ENCODE measurements at places on chromosomes 6 and 20. TPM values are rescaled to one million over a fixed set of nuclear protein-coding genes. Genes with fewer than 3 reads are reported as not detected.

- no peak for DNase-seq
These were observed 15.7 kb downstream of the ERMARD start for GRCh38 chr6:169766921-169767736.

- DNase-seq = no peak
These were observed 206.7 kb downstream of the KIF16B start for GRCh38 chr20:16366529-16366928.

DNA sequence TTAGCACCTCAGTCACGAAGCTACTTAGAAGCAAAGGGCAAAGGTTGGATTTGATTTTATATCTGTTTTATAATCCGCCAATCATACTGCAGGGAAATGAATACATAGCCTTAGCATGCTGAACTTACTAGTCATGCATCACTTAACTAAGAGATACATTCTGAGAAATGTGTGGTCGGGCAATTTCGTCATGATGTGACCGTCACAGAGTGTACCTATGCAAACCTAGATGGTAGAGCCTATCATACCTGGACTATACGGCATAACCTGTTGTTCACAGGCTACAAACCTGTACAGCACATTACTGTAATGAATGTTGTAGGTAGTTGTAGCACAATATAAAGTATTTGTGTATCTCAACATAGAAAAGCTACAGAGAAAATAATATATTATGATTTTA lies 345.2 kb upstream of the RGS17 start:
- DNase-seq = no peak

- DNase-seq = no peak
These were observed 72.9 kb upstream of the SLC22A16 start for GRCh38 chr6:110549277-110549676.

DNA sequence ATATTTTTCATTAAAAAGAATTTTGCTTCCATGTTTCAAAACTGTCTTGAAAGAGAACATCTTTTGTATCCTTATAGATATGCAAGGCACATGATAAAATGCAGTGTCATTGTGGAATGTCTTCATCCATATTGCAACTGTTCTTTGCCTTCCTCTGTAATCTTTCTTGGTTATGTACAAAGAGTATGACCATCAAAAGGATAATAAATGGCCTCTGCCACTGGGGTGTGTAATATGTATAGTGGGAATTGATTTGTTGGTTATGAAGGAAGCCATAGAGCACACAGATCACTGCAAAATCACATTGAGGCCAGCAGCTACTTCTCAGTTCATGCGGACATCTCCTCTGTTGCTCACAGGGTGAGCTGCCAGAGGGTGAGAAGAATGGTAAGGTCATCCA lies 703.5 kb downstream of the TFAP2A start:
- no peak for DNase-seq

DNA sequence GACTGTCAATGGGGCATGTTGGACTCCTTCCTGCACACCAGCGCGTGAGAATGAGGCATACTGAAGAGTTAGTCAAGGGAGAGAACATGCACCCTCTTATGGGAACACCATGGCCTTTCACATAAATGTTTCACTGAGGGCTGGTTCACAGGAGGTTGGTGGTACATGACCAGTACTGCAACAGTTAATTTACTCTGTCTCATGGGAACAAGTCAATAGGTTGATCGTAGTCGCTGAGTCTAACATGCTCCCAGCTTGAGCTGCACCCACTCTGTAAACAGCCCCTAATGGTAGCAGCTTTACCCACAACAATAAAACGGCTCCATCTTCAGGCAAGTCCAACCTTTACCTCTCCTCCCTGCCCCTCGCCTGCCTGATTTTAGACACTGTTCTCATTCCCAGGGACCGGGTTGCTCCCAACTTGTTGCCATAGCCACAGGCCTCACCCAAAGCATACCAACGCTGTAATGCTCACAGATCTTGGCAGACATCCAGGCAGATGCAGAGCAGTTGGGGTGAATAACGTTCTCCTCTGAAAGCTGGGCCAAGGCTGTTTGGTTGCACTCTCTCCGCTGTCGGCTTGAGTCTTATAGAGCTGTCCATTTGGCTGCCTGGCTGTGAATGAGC lies 111.3 kb downstream of the LY86 start:
- DNase-seq = no peak

CCN6 gene
- total RNA-seq = not detected

DOK5 gene
- 4.4 TPM for total RNA-seq

GRCh38 chr6:5087389-5087788 lies 2.2 kb downstream of the PPP1R3G start:
- DNase-seq = no peak

AKAP7 gene
- total RNA-seq = 10.3 TPM

PLCB4 gene
- not detected for total RNA-seq

ZNF831 gene
- 7.9 TPM for total RNA-seq

Data from activated CD8-positive, alpha-beta memory T cell treated with anti-CD3 and anti-CD28 coated beads, Interleukin-2, amount 10 ng/mL, durations not matched to agents 7 days and 5 days (primary cell).